Stimulated activated CD4-positive, alpha-beta T cell treated with anti-CD3 and anti-CD28 coated beads, TNF-alpha, amount 100 ng/mL, for 1 hour (primary cell): ENCODE measurements at places on chromosomes 7 and 10.

DNA sequence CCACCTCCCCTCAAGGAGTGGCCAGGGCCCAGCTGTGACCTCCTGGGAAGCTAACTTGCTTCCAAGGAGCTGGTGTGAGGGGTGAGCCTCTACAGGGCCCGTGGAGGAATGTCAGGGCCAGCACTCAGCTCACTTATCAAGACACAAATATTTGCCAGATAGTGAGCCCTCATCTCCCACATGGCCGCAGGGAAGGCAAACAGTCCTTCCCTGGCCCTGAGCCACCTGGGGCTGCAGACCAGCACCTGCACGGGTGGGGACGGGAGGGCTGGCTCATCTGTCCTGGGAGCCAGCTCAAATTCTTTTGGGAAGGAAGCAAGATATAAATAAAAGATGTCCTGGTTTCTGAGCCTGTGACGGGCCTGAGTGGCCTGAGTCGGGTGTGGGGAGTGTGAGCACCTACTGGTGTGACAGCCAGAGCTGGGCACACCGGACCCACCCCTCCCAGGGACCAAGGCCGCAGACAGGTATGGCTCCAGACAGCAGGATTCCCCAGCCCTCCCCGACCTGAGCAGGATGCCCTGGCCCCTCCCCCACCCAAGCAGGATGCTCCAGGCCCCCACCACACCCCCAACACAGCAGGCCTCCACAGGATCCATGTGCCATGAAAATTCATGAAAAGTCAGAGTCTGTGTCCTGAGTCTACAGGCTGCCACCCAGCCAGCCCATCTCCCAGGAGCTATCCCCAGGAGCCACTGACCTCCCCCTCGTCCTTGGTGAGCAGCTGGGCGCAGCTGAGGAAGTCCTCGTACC is 148.0 kb downstream of the MAPK8 start:
- no peak for DNase-seq

DNA sequence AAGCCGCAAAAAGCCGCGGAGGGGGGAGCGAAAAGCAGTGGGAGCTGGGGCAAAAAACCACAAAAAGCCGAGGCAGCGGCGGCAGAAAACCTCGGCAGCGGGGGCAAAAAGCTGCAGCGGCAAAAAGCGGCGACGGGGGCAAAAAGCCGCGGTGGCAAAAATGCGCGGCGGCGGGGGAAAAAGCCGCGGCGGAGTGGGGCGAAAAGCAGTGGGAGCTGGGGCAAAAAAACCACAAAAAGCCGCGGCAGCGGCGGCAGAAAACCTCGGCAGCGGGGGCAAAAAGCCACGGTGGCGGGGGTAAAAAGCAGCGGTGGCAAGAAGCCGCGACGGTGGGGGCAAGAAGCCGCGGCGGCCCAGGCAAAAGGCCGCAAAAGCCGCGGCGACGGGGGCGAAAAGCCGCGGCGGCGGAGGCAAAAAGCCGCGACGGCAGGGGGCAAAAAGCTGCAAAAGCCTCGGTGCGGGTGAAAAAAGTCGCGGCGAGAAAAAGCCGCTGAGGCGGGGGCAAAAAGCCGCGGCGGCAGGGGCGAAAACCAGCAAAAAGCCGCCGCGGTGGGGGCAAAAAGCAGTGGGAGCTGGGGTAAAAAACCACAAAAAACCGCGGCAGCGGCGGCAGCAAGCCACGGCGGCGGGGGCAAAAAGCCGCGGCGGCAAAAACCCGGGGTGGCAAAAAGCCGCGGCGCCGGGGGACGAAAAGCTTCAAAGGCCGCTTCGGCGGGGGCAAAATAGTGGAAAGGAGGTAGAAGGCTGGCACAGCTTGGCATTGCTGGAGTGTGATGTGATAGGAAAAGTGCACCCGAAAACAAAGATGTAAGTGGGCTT is 135.9 kb downstream of the ZNF92 start:
- no peak for DNase-seq

DNA sequence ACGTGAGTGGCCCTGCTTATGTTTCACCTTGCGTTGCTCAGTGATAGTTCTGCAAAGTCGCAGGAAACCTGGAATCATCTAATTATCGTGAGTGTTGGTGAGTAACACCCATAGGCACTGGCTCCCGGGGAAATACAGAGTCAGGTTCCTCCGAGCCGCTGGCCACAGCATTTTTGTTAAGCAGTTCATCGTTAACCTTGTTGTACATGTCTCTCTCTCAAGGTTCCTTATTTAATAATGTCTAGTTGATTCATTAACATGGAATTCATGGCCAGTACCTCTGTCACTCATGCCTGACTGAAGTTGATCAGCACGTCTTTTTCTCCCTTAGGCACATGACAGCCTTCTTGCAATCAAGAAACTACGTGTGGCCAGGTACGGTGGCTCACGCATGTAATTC is 3.1 kb upstream of the ZFAND2A start:
- DNase-seq = no peak

DNA sequence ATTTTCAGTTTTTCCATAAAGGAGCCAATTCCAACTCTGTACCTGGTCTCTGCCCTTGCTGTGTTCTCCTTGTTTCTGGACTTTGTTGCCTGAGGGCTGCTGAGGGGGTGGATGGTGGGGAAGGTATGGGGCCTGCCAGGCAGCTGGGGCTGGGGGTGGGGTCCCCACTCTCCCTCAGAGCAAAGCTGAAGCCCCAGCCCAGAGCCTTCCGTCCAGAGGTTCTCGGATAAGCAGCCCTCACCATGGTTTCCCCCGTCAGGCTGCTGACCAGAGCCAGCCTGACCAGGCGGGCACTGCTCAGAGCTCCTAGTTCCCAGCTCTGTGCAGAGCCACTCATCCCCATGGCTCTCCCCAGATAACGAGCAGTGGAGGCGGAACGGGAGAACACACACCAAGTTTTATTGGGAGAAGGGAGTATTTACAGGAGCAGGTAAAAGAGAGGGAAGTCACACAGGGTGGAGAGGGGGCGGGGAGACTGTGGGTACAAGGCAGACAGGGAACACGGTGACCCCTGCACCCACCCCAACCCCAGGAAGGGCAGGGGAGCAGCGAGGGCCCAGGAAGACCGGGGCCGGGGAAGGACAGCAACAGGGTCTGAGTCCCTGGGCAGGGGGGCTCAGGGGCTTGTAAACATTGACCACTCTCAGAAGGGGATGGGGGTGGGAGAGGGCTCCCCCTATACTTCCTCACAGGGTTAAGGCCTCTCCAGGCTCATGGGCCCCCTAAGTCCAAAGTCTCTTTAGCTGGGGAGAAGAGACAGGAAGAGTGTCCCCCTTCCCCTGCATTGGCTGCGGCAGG is 5.8 kb downstream of the GNB2 start:
- no peak for DNase-seq

GRCh38 chr10:76523246-76523645 is 1091.8 kb downstream of the LRMDA start:
- DNase-seq = no peak

- DNase-seq = no peak
Observed at GRCh38 chr7:20376796-20377195, 46.1 kb downstream of the ITGB8 start.

- DNase-seq = no peak
Observed at GRCh38 chr7:155193716-155194115, 104.0 kb upstream of the INSIG1 start.

GRCh38 chr7:139942636-139943035 is 113.6 kb downstream of the TBXAS1 start:
- no peak for DNase-seq

DNA sequence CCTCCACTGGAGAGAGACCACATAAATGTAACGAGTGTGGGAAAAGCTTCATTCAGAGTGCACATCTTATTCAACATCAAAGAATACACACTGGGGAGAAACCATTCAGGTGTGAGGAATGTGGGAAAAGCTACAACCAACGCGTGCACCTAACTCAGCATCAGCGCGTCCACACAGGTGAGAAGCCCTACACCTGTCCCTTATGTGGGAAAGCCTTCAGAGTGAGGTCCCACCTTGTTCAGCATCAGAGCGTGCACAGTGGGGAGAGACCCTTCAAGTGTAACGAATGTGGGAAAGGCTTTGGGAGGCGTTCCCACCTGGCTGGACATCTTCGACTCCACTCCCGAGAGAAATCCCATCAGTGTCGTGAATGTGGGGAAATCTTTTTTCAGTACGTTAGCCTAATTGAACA is 20.6 kb downstream of the FAM200A start:
- DNase-seq = no peak

DNA sequence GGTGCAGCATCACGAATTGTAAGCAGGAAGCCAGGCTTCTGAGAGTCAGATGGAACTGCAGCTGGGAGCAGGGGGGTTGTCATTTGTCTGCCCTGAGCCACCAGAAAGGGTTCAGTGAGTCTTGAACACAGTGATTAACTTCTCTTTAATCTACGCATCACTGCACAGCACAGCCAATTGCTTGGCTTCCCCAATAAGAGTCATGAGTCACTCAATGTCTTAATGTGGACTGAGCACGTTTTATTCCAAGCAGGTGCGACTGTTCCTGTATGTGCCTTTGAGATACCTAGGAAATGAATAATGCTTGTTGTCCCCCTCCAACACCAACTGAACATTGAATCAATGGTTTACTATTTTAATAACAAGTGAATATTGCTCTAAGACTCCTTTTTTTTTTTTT is 26.0 kb upstream of the PLEKHA1 start:
- DNase-seq = no peak

- no peak for DNase-seq
Observed at GRCh38 chr10:42956045-42956444, 120.8 kb upstream of the RET start.
